ENCODE measurements at places on chromosomes 2 and 18. TPM values are rescaled to one million over a fixed set of nuclear protein-coding genes. Genes with fewer than 3 reads are reported as not detected.

DNA sequence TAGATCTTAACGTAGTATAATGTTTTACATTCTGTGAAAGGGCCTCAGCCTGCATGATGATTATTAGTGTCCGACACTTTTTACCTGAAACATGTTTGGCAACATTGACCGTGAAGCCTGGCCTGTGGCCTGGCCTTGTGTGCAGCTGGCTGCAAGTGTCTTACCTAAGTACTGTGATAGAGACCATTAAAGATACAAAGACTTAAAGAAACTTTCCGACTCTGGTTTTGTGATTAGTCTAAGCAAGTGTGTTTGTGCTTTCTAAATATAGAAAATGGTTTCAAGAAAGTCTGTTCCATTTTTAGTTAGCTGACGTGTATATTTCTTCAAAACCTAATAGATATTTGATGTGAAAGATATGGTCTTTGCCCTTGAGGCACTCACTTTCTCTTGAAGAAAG is 601.8 kb downstream of the LRP1B start:
- H3K4me1 ChIP-seq, result peaks cover 3% of the 10 kb centered on the region
- H3K27ac ChIP-seq, result no peak overlapping the region
- H3K36me3 ChIP-seq, result no peaks in the 10 kb centered on the region
- DNase-seq, result peak; percentile 2
- no peaks in the 10 kb centered on the region for H3K27me3 ChIP-seq

DNA sequence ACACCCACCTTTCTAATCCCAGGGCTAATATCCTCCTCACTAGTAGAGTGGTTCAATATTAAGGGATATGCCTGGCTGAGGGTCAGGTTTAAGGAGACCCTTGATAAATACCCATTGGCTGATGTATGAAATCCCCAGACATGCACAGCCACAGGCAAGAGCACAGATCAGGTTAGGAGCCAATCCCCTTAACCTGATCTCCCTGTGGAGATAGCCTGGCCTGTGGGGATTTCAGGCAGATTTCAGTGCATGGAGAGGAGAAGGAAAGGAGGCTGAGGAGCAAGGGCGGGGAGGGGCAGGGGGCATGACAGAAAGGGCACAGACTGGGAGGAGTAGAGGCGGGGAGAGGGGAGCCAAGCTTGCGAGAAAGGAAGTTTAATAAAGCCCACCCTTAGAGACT is 129.0 kb downstream of the LOXHD1 start:
- no peaks in the 10 kb centered on the region for H3K36me3 ChIP-seq
- H3K4me1 ChIP-seq, result no peaks in the 10 kb centered on the region
- H3K4me3 ChIP-seq, result no peak overlapping the region
- H3K27ac ChIP-seq, result no peak overlapping the region

DNA sequence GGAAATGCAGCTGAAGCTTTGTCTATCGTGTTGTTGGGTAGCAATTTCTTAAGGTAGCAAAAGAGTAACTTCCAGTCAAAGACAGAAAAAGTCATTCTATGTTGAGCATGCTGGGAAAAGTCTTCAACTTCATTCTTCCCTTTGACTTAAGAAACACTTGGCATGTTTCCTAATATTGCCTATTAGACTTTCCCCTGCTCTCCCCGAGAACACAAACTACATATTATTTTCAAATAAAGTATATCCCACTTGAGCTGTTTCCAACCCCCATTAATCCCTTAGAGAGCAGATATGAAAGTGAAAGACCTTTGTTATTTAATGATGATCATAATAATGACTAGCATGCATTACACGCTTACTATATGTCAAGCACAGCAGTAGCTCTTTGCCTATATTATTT is 136.0 kb upstream of the SPOPL start:
- no peaks in the 10 kb centered on the region for H3K27me3 ChIP-seq
- DNase-seq, result no peak
- H3K4me1 ChIP-seq, result peaks cover 3% of the 10 kb centered on the region
- no peaks in the 10 kb centered on the region for H3K36me3 ChIP-seq

Gene C1QL2
- 0.07 TPM for polyA plus RNA-seq

GRCh38 chr2:29920130-29920577 is 1.2 kb downstream of the ALK start:
- H3K27ac ChIP-seq, result no peak overlapping the region
- DNase-seq, result peak; percentile 61
- H3K36me3 ChIP-seq, result no peaks in the 10 kb centered on the region
- peak overlapping the region; percentile 47 for H3K4me3 ChIP-seq

- no peaks in the 10 kb centered on the region for H3K36me3 ChIP-seq
- H3K27ac ChIP-seq, result peak overlapping the region; percentile 80
- H3K4me1 ChIP-seq, result no peaks in the 10 kb centered on the region
- no peak for DNase-seq
- peak overlapping the region; percentile 24 for H3K4me3 ChIP-seq
- H3K27me3 ChIP-seq, result no peaks in the 10 kb centered on the region
Measured at GRCh38 chr2:54330926-54331835, 75.2 kb upstream of the TSPYL6 start.

Gene SLC23A3
- polyA plus RNA-seq, result 1.8 TPM

- no peaks in the 10 kb centered on the region for H3K27me3 ChIP-seq
- H3K4me3 ChIP-seq, result no peak overlapping the region
- H3K4me1 ChIP-seq, result peaks cover 8% of the 10 kb centered on the region
- H3K27ac ChIP-seq, result no peak overlapping the region
- no peak for DNase-seq
- no peaks in the 10 kb centered on the region for H3K36me3 ChIP-seq
Measured at GRCh38 chr2:45011121-45011520, 1.9 kb upstream of the SIX2 start.

DNA sequence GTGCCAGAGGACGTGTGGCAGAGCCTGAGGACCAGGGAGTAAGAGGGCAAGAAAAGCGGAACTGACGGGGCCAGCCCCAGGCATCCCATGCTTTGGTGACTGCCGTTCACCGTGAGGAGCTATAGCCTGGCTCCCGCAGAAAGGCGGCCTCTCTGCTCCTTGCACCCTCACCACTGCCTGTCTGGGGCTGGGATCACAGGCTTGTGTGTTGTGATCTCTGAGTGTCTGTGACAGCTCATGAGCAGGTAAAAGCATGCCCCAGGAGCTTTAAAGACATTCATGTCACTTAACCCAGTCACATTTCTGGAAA is 266.8 kb upstream of the RAB6C start:
- no peaks in the 10 kb centered on the region for H3K4me1 ChIP-seq
- no peaks in the 10 kb centered on the region for H3K36me3 ChIP-seq
- no peak overlapping the region for H3K4me3 ChIP-seq
- DNase-seq, result no peak
- no peak overlapping the region for H3K27ac ChIP-seq

DNA sequence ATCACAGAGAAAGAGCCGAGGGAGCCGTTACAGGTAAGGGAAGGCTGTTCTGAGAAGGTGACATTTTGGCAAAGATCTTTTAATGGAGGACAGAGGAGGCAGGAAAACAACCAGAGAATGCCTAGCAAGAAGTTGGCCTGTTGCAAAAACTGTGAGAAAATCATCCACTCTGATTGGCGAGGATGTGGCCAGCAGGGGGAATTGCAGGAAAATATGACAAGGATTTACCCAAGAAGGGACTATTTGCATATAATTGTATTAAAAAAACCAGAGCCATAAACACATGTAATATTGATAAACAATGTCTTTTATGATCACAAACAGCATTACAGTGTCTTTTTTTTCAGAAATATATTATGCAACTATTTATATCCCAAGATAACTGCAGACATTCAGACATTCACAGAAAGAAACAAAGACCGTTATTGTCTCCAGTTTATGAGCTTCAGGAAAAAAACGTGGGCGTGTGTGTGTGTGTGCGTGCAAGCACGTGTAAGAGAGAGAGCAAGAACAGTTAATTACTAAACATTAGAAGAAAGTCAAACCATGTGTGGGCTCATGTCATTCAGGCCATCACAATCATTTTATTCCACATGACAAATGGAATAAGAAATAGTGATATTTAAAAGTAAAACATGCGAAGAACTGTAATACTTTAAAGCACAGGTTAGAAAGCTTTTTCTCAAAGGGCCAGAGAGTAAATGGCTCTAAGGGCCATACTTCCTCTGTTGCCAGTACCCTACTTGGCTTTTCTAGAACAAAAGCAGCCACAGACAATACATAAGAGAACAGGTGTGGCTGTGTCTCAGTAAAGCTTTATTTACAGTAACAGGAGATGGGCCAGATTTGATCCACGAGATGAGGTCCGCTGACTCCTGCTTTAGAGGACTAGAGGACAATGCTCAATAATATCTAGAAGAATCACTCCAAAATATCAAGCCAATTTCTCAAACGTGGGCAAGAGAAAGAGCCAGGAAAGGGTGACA is 324.1 kb downstream of the DLGAP1 start:
- no peaks in the 10 kb centered on the region for H3K4me1 ChIP-seq
- no peaks in the 10 kb centered on the region for H3K27me3 ChIP-seq
- no peak for DNase-seq
- no peaks in the 10 kb centered on the region for H3K36me3 ChIP-seq

Gene DLGAP1
- not detected for polyA plus RNA-seq

Gene REEP1
- polyA plus RNA-seq, result 2.9 TPM

- H3K36me3 ChIP-seq, result no peaks in the 10 kb centered on the region
- peak; percentile 20 for DNase-seq
- no peak overlapping the region for H3K4me3 ChIP-seq
- H3K27ac ChIP-seq, result no peak overlapping the region
Measured at GRCh38 chr2:95278637-95279225, 4.5 kb downstream of the PROM2 start.

DNA sequence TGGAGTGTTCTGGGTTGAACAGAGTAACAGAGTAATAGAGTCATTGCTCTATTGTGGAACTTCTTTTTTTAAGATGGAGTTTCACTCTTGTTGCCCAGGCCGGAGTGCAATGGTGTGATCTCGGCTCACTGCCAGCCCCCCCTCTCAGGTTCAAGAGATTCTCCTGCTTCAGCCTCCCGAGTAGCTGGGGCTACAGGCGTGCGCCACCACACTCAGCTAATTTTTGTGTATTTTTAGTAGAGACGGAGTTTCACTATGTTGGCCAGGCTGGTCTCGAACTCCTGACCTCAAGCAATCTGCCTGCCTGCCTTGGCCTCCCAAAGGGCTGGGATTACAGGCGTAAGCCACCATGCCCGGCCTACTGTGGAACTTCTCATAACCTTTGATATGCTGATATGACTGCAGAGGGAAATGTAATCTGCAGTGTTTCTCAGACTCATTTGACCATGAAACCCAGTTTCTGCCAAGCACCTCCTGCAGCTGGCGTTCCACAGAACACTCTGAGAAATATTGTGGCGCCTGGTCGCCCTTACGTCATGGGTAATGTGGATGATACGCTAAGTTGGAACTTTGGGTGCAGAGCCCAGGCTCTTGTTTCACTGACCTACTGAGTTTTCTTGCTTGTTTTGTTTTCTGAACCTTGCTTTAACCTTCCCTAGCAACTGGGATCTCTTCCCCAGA is 213.8 kb downstream of the BCL2 start:
- H3K36me3 ChIP-seq, result no peaks in the 10 kb centered on the region
- no peak overlapping the region for H3K27ac ChIP-seq
- no peak for DNase-seq
- H3K27me3 ChIP-seq, result no peaks in the 10 kb centered on the region

Gene PROM2
- 12.5 TPM for polyA plus RNA-seq

GRCh38 chr18:13487237-13487636 is 239.1 kb downstream of the FAM210A start:
- H3K4me1 ChIP-seq, result no peaks in the 10 kb centered on the region
- no peaks in the 10 kb centered on the region for H3K36me3 ChIP-seq
- DNase-seq, result no peak
- no peak overlapping the region for H3K4me3 ChIP-seq

DNA sequence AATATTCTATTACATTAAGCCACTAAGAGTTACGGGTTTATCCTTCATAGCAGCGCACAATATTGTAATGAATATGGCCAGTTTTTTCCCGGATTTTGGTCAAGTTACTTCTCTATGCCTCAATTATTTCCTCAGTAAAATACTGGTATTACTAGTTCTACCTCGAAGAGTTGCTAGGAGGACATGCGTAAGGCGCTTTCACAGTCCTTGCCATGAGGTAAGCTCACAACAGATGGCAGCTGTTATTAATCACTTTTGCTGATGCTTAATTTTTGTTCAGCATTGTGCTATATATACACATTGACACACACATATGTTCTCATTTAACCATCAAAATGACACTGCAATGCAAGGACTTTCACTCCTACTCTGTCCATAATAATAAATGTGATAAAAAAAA is 101.5 kb downstream of the SCG2 start:
- H3K4me3 ChIP-seq, result no peak overlapping the region
- H3K4me1 ChIP-seq, result no peaks in the 10 kb centered on the region
- no peak for DNase-seq
- no peaks in the 10 kb centered on the region for H3K27me3 ChIP-seq

DNA sequence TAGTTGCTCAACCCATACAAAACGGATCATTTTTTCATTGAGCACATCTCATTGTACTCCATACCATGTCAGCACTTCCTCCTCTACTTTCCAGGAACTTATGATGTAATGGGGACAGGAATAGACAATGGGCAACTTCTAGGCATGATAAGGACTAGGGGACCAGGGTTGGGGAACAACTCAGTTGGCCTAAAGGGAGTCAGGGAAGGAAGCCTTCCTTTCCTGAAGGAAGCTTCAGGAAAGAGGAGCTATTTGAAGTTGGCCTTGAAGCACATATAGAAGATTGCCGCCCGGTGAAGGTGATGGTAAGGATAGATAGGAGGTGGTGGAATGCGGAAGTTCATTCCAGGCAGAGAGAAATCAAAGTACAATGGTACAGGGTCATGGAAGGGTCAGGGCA is 283.9 kb downstream of the SLC8A1 start:
- DNase-seq, result no peak
- no peaks in the 10 kb centered on the region for H3K4me1 ChIP-seq
- no peak overlapping the region for H3K4me3 ChIP-seq
- no peak overlapping the region for H3K27ac ChIP-seq
- no peaks in the 10 kb centered on the region for H3K36me3 ChIP-seq

- H3K4me1 ChIP-seq, result no peaks in the 10 kb centered on the region
- no peak overlapping the region for H3K4me3 ChIP-seq
- no peak overlapping the region for H3K27ac ChIP-seq
- H3K36me3 ChIP-seq, result no peaks in the 10 kb centered on the region
- no peak for DNase-seq
- no peaks in the 10 kb centered on the region for H3K27me3 ChIP-seq
Measured at GRCh38 chr18:73708591-73708990, 439.0 kb downstream of the FBXO15 start.

Gene ANKRD29
- polyA plus RNA-seq, result 1.7 TPM

- no peaks in the 10 kb centered on the region for H3K4me1 ChIP-seq
- no peak overlapping the region for H3K4me3 ChIP-seq
- DNase-seq, result no peak
- no peaks in the 10 kb centered on the region for H3K36me3 ChIP-seq
- no peak overlapping the region for H3K27ac ChIP-seq
- no peaks in the 10 kb centered on the region for H3K27me3 ChIP-seq
Measured at GRCh38 chr2:94879314-94879981, 8.2 kb downstream of the TEKT4 start.

Gene RTP5
- polyA plus RNA-seq, result 0.19 TPM

- H3K36me3 ChIP-seq, result no peaks in the 10 kb centered on the region
- DNase-seq, result no peak
- H3K27ac ChIP-seq, result no peak overlapping the region
- no peaks in the 10 kb centered on the region for H3K27me3 ChIP-seq
- peaks cover 8% of the 10 kb centered on the region for H3K4me1 ChIP-seq
- H3K4me3 ChIP-seq, result no peak overlapping the region
Measured at GRCh38 chr18:3720818-3721545, 271.0 kb downstream of the TGIF1 start.

All from pancreas (tissue), 10 donors.